ENCODE measurements at places on chromosomes 5 and 9.

- no peak for DNase-seq
These were observed 102.5 kb downstream of the SPATA31D1 start for GRCh38 chr9:82091100-82091499.

GRCh38 chr9:93267091-93267541, 83.2 kb downstream of the WNK2 start:
- DNase-seq, result no peak

DNA sequence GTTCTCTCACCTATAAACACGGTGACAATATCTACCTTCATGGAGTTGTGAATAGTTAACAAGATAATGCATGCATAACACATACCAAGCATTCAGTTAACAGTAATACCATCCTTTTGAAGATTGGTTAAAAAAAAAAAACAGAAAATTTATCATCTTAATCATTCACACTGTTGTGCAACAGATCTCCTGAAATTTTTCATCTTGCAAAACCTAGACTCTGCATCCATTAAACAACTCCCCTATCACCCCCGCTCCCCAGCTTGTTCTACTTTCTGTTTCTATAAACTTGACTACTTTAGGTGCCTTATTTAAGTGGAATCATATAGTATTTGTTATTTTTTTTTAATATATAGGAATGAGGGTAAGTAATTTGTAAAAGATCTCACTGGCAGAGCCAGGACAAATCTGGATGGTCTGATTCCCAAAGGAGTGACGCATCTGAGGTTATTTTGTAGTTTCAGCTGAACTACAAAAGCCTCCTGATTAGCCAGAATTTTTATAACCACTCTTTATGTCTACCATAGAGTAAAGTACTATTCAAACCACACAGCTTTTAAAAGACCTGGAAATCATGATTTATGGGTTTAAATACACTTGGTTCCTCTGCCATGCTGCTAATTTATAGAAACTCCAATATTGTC, 93.0 kb downstream of the FANCC start:
- DNase-seq, result no peak

GRCh38 chr5:43273552-43273951, 39.7 kb downstream of the HMGCS1 start:
- no peak for DNase-seq

DNA sequence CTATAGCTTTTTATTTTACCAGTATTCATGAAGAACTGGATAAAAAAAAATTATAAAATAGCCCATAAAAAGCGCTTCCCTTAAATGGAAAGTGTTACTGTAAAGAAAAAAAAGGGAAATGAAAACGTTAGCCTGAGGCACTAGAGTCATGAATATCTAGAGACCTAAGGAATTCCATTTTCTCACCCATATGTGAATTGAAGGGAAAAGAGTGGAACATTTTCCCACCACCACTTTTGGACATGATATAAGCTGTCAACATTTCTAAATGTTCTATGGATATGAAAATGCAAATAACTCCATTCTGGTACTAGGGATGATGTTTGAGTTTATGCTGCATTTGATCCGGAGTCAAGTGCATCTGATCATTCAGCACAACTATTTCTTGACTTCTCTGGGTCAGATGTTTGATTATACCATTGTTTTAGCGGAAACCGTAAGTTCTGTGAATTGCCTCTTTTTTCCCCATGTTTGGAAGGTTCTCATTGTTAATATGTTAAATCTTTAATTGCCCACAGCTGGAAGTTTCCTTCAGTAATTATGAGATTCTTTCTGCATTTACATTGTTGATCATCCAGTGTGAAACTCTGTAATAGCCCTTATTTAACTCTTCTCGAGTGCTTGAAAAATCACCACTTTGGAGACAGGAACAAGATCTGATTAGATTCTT, 467.4 kb upstream of the SEMA6A start:
- no peak for DNase-seq

DNA sequence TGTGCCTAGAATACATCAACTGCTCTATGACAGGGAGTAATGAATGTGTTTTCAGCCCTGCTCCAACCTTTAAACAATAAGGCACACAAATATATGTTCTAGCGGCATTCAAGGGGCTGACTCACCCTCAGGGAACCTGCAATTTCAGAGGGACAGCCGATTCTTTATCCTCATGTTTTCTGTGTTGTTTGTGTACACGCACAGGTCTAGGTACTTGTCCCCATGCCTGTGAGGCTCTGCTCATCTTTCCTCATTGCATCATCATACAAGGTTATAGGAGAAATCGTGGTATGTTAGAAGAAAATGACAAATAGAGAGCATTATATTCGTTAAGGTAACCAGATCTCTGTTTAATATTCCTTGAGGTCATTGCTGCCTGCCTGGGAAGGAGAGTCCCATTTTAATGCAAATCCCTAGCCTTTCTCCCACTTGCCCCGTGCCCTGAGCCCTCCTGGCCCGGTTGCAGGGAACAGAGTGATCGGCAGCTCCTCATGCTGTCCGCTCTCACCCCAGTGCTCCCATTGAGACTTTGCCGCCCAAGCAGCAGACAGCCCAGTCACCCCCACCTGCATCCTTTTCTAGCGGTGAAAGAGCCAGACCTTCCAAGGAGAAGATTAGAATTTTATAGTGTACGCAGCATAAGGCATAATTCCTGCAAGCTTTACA, 14.6 kb downstream of the MAP1B start:
- no peak for DNase-seq

- DNase-seq, result no peak
These were observed 250.9 kb downstream of the CD180 start for GRCh38 chr5:66945389-66946349.

DNA sequence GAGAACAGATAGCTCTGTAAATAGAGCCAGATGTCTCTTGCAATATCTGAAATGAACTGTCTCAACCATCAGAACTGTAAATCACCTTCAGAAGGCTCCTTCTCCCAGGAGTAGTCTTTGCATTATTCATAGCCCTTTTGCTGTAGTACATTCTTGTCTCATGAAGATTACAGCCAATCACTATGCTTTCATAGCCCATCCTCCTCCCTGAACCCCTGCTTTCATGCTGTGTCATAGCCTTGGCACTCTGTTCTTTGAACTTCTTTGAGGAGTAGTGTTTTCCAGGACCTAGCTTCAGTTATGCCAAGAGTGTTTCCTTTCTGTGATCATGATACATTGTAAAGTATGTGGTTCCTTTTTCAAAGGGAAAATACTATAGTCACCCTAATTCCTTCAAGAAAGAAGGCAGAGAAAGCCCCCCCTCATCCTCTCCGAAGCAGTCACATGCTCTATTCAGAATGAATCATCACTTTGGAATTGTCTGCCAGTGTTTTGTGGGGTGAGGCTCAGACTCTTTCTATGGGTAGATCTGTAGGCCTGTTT, 61.1 kb downstream of the GRIA1 start:
- DNase-seq, result no peak

GRCh38 chr9:75134495-75134894, 46.2 kb downstream of the OSTF1 start:
- DNase-seq, result no peak

- no peak for DNase-seq
These were observed 31.5 kb upstream of the IER5L start for GRCh38 chr9:129209580-129209979.

- no peak for DNase-seq
These were observed 69.4 kb downstream of the RIGI start for GRCh38 chr9:32456564-32456963.

- DNase-seq, result no peak
These were observed 113.0 kb downstream of the RPS23 start for GRCh38 chr5:82164977-82165713.

DNA sequence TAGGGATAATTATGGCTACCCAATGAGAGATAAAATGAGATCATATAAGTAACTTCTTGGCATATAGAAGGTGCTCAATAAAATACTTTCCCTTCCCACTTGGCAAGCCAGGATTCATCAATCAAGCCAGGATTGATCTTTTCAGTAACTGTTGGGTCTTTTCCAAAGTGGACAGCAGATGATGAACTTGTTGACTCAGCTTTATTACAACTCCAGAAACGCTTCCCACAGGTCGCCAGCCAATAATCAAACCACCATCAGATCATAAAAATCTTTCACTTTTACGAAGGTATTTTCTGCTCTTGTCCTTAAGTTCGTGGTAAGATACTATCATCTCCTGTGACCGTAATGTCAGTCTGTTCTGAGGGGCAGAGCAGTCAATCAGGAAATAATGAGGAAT, 39.8 kb upstream of the WHRN start:
- no peak for DNase-seq

- DNase-seq, result no peak
These were observed 305.0 kb downstream of the RASEF start for GRCh38 chr9:82757924-82758323.

- no peak for DNase-seq
These were observed 19.0 kb downstream of the DYNC2I2 start for GRCh38 chr9:128637656-128638055.

GRCh38 chr9:114278881-114279570, 43.9 kb upstream of the ORM1 start:
- DNase-seq, result no peak

DNA sequence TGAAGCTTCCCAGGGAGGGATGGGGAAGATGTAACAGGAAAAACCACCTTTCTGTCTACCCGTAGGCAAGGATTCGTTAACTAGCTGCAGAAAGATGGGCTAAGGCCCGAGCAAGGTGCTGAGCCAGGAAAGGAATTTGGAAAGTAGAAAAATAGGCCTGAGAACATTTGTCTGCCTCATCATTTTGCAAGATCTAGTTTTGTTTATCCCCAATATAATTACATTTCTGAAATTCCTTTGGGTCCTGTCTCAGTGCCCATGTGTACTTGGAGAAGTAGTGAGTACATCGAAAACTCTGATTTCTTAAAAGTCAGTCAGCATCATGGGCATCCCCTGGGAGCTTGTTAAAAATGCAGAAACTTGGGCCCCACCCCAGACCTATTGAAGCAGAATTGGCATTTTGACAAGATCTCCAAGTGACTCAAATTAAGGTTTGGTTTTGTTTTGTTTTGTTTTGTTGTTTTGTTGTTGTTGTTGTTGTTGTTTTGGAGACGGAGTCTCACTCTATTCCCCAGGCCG, 52.1 kb upstream of the CEMIP2 start:
- no peak for DNase-seq

- no peak for DNase-seq
These were observed 200.1 kb upstream of the DAB2 start for GRCh38 chr5:39624890-39625289.

DNA sequence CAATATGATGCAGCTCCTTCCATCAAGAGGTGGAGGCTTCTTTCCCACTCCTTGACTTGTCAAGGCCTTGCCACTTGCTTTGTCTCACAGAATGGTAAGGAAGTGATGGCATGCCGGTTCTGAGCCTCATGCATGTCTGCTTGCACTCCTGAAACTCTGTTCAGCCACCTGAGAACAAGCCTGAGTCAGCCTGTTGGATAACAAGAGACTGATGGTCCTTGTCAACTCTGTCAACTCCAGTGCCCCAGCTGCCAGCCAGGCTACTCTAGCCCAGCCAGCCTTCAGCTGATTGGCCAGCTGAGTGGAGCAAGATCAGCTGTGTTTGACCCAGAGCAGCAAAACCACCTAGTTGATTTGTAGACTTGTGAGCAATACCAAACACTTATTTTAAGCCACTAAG, 4.4 kb upstream of the TENT4A start:
- no peak for DNase-seq

DNA sequence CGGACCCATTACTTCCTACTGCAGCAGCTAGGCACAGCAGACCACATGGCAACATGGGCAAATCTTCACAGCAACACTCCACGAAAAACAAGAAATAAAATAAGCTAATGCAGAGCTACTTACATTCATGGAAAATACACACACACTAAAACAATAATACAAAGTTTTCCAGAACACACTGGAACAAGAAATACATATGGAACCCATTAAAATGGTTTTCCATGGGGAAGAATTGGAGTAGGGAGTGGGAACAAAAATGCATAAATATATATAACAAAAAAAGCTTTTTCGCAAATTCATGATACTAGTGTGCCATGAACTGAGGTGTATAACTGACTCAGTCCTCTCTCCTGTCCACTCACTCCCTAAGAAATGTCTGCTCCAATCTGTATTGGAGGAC, 8.3 kb downstream of the ADAMTS12 start:
- DNase-seq, result no peak

DNA sequence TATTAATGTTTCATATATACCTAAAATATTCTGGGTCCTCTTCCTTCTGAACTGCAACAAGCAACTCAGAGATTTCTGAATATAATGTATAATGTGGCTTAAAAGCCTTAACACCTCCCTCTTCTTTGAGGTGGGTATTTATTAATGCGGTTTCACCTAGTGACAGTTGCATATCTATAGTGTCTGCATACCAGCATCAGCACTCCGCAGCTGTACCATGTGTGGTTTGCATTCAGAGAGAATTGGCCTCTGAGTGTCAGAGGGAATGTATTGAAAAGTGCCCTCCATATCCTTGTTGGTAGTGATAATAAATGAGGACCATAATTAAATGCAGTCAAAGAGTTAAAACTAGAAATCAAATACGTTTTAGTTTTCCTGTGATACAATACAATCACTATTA, 256.6 kb upstream of the ARRDC3 start:
- no peak for DNase-seq

DNA sequence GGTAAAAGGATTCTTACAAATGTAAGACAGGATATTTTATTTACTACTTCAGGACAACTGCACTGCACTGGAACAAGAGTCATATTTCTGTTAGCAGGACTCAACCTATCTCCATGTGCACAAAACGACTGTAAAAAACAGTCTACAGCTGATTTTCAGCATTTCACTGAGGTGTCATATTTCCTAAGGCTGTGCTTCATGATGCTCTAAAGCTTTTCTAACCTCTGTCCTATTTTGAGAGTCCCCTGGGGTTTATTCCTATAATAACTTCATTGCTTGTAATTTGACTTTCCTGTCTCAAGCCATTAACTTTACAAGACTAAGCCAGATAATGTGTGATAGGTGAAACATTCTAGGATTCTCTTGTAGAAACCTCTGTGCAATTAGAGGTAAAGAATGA, 472.3 kb downstream of the HINT1 start:
- DNase-seq, result no peak

DNA sequence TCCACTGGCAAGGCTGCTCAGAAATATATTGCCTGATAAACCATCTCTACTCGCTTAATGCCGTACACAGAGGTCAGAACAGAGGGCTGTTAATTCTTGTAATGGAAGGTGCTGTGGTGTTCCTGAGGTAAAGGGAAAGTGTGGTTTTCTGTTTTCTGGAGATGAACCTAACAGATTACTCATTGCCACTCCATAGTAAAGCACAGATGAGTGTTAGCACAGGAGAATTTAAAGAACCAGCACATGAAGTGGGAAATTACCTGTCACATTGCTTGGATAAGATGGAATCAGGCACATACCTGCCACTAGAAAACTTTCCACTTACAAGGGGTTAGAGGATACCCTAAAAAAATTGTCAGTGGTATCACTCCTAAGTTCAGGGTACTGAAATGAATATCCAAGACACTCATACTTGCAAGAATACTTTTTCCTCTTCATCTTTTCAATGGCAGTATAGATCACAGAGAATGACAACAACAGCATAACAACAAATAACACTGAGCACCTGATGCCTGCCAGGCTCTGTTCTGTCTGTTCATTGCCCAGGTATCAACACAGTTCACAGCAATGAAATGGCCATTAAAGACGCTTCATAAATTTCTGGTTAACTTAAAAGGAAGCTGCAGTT, 152.9 kb upstream of the GNA14 start:
- no peak for DNase-seq

- no peak for DNase-seq
These were observed 100.4 kb downstream of the EBF1 start for GRCh38 chr5:158999339-158999738.

All from stimulated activated CD8-positive, alpha-beta memory T cell treated with anti-CD3 and anti-CD28 coated beads, Interleukin-4, amount 100 ng/mL, for 24 hours (primary cell).